Activated T-cell treated with anti-CD3 and anti-CD28 coated beads, Interleukin-2, amount 50 U/mL, for 72 hours (primary cell): ENCODE measurements at places on chromosomes 1 and 21. TPM values are rescaled to one million over a fixed set of nuclear protein-coding genes. Genes with fewer than 3 reads are reported as not detected.

Gene PRMT2
- total RNA-seq, result 81.3 TPM

Gene GFI1
- total RNA-seq, result 117 TPM

Gene FCER1A
- not detected for total RNA-seq

Gene KRTAP7-1
- total RNA-seq, result not detected

Gene LRRC71
- not detected for total RNA-seq

Gene TP73
- total RNA-seq, result 0.65 TPM

Gene SMIM1
- total RNA-seq, result 3.4 TPM

Gene OBSCN
- 27.7 TPM for total RNA-seq

Gene TESK2
- 8.8 TPM for total RNA-seq

Gene PGLYRP3
- total RNA-seq, result not detected

Gene SUSD4
- total RNA-seq, result 1.1 TPM

Gene HIPK1
- total RNA-seq, result 74.4 TPM

Gene DNM3
- 3.4 TPM for total RNA-seq

Gene SLAMF7
- 68.3 TPM for total RNA-seq

Gene CCDC190
- total RNA-seq, result not detected

Gene VHLL
- 0.91 TPM for total RNA-seq
